RPMI7951 (cell line): ENCODE measurements at places on chromosomes 6 and 20.

- DNase-seq, result no peak
These were observed 555 bp downstream of the BPIFA1 start for GRCh38 chr20:33236351-33236750.

GRCh38 chr20:19083136-19083621 is 129.3 kb upstream of the SLC24A3 start:
- peak; percentile 54 for DNase-seq

GRCh38 chr20:23776067-23776771 is 25.5 kb upstream of the CST1 start:
- DNase-seq, result no peak

DNA sequence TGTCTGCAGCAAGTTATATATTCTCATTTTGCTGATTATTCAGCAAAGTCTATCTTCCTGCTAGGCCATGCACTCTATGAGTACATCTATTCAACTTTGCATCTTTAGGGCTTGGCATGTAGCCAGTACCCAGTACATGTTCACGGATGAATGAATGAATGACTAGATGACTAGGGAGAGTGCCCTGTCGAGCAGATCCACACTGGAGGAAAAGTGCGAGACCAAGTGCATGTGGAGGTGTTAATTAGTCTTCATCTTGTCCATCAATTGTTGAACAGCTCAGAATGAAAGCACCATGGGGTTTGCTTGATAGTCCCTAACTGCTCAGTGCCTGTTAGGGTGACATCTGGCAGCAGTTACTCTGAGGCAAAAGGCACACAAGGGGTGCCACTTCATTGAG is 30.4 kb downstream of the TM9SF4 start:
- DNase-seq, result no peak

DNA sequence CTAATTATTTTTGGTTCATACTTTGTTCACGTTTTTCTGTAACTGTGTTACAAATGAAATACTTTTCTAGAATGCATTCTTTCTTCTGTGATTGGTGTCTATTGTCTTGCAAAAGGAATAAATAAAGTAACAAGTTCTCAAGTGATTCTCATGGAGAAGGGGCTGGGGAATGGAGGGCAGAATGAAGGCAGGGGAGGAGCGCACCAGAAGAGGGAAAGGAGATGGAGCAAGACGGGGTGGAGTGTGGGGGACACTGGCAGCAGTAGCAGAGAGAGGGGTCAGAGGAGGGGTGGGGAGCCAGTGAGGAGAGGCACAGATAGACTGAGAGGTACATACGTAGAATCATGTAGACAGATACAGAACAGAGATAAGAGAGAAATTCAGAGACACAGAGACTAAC is 136.5 kb downstream of the CARMIL1 start:
- DNase-seq, result no peak

GRCh38 chr6:106512048-106512967 is 117.0 kb downstream of the RTN4IP1 start:
- DNase-seq, result peak; percentile 53

- DNase-seq, result no peak
These were observed 33.2 kb upstream of the NCOA3 start for GRCh38 chr20:47468290-47469050.

DNA sequence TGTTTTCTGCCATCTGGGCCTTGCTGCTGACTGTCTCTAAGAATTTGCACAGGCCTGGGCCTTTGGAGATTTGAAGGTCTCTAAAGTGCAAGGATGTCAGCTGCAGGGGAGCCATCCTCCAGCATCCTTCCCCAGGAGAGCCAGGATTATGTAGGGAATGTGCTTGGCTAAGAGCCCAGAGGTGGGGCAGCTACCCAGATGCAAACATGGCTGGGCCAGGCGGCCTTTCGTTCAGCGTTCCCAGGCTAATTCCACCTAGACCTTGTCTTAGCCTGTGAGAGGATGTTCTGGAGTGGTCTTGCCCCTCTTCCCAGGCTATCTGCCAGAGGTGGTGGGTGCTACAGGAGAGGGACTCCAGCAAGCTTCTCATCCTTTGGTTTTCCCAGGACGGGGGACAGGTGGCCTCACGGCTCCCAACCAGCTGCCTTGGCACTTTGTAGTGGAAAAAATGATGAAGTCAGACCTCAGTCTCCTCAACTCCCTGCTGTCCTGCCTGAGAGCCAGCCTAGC is 7.7 kb upstream of the PTGIS start:
- DNase-seq, result no peak

DNA sequence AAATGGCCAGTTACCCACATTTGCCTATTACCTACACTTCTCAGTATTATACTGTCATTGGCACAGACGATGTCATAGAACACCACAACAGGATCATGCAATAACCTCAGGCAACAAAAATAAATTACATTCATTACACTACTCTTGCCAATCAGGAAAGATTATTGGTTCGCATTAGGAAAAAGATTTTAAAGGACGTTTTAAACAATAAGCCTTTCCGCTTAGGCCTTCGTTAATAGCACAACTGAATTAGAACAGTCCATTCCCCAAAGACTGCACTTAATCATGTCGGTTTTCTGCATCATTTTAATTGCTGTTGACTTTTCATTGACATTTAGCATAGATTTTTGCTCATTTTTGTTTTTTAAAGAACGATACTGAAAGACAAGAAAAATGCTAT is 912 bp upstream of the SENP6 start:
- DNase-seq, result no peak

- no peak for DNase-seq
These were observed 74.4 kb downstream of the BCAS1 start for GRCh38 chr20:53995949-53996348.

DNA sequence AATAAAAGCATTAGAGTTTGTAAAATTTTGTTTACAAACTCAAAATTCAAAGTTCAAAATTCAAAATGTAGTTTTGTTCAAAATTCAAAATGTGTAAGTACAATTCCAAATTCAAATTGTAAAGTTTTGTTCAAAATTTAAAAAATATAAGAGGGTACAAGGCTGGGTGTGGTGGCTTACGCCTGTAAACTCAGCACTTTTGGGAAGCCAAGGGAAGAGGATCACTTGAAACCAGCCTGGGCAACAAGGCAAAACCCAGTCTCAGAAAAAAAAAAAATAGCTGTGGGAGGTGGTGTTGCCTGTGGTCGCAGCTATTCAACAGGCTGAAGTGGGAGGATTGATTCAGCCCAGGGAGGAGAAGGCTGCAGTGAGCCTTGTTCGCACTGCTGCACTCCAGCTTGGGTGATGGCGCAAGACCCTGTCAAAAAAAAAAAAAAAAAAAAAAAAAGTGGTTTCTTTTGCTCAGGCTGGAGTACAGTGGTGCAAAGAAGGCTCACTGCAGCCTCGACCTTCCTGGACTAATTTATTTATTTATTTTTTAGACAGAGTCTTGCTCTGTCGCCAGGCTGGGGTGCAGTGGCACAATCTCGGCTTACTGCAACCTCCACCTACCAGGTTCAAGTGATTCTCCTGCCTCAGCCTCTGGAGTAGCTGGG is 5.4 kb upstream of the ZBTB12 start:
- peak; percentile 82 for DNase-seq

GRCh38 chr6:3808759-3809514 is 40.2 kb upstream of the FAM50B start:
- peak; percentile 98 for DNase-seq

GRCh38 chr6:96811136-96811535 is 26.1 kb downstream of the GPR63 start:
- no peak for DNase-seq

DNA sequence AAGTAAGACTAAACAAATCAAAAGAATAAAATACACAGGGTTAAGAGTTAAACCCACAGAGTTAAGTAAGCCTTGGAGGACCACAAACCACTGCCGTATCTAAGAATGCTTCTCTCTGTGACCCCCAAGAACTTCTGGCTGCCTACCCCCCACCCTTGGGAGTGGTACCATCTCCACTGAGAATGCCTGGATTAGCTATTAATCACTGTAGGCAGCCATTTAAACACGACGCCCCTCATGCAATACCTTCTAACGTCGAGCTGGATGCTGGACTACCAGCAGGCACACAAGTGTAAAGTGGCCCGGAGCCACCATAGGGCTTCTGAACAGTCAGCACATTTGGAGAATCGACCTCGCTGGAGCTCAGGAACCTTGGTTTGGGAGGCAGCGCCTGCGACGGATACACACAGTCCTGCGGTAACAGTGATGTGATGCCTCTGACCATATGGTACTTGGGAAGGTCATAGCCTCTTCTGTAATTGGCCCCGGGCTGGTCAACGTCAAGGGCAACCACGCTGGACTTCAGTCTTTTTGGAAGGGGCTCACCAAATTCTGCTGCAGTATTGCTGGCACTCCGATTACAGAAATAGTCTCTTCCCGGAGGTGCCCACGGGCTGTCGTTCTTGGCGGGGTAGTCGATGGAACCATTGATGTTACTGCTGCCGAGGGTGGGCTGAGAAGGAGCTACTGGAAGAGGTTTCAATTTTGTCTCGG is 18.0 kb downstream of the ZNF217 start:
- DNase-seq, result no peak

DNA sequence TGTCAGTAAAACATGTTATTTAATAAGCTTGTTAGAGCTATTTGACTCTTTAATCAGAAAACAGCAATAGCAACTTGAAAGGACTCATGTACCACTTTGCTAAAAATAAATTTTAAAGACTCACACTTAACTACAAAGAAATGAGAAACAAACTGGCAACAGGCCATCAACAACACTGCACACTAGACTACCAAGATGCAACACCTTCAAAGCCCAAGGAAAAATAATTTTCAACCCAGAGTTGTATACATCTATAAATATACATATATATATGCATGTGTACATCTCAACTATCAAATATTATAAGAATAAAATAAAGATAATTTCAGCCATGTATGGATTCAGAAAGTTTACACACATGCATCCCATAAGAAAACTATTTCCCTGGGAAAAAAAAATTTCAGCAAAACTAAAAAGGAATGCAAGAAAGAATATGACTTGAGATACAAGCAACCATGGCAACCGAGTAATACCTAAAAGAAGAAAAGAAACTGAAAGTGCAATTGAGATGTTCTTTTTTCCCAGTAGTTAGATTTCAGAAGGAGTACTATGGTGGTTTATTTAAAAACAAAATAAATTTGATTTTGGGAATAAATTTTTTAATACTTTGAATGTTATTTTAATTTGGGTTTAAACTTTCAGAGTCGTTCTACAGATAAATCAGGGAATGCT is 303.8 kb downstream of the UBE3D start:
- peak; percentile 12 for DNase-seq

- no peak for DNase-seq
These were observed 78.6 kb upstream of the PLN start for GRCh38 chr6:118469468-118469867.

DNA sequence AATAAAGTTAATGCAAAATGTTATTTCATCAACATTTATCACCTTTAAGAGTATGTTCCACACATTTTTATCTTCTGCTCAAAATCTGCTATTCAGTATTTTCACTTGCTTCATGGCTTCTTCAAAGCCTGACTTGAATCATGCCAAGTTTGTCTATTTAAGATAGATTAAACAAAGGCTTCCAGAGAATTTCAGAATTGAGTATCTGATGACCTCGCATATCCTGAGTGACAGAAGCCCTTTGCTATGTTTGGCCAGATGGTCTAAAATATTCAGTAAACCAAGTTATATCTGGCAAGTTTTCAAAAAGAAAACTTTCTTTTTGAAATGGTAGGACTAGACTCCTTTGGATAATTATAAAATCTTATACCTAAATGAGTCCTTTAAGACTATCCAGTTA is 348.9 kb upstream of the KCNQ5 start:
- no peak for DNase-seq

DNA sequence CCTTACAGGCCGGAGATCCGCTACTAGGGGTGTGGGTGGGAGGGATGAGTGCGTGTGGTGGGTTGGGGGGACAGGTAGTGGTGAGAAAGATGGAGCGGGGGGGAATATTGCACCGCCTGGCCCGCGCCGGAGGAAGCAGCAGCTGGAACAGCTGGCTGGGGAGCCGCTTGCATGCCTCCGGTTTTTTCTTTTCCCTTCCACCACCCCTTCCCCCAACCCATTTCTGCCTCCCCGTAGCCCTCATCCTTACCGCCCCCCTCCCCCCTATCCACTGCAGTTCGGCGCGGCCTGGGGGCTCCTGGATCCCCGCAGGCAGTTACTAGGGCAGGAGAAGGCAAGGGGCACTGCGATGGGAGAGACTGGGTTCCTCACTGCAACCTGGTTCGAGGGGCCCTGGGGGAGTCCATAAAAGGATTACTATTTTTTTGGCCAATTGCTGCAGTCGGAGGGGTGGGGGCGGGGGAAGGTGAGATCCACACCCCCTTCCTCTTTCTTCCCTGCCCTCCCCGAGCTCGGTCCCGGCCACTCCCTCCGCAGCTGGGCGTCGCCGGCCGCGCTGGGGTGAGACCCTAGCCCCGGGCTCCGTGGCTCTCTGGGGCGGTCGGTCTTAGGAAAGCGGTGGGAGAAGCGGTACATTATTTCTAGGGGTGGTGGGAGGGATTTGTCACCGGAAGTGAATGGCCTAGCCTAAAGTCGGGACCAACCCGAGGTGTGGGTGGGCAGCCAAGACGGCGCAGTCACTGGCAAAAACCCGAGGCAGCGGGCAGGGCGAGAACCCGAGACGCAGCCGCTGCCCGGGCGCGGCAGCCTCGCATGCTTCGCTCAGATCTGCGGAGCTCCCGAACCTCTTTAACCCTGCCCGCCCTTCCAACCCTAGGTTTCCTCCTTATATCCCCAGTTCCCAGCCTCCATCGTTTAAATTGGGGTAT is 824 bp upstream of the TBCC start:
- peak; percentile 97 for DNase-seq

DNA sequence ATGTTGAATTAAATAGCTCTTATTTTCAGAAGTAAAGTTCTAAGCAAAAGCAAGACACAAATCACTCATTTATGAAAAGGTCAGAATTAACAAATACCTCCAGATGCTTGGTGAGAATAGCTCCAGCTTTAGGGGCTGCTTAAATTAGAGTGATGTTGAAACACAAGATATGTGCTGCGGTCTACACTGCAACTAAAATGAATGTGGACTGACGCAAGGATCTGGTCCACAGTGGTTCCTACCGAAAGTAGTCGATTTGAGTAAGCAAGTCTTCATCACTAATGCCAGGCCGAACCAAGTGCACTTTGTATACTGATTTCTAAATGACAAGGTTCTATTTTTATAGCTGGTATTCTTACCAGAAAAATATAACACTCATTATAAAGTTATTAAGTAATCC is 96.3 kb downstream of the PRDM1 start:
- DNase-seq, result peak; percentile 68

- DNase-seq, result no peak
These were observed 44.2 kb upstream of the TMEM217 start for GRCh38 chr6:37302086-37302686.

GRCh38 chr20:23226612-23227265 is 123.9 kb upstream of the NXT1 start:
- DNase-seq, result peak; percentile 19

- no peak for DNase-seq
These were observed 22.4 kb downstream of the MANEA start for GRCh38 chr6:95599706-95600105.
